Karpas-422 (cell line): ENCODE measurements at places on chromosomes 4 and X.

GRCh38 chr4:148116969-148117368 lies 325.2 kb downstream of the NR3C2 start:
- H3K4me3 ChIP-seq = no peak overlapping the region
- no peaks in the 10 kb centered on the region for H3K36me3 ChIP-seq
- H3K27ac ChIP-seq = no peak overlapping the region
- no peaks in the 10 kb centered on the region; the same call in 1 of the 2 replicates for H3K27me3 ChIP-seq
- H3K4me1 ChIP-seq = peaks cover 10% of the 10 kb centered on the region
- DNase-seq = no peak

GRCh38 chr4:74654230-74654681 lies 140.1 kb downstream of the BTC start:
- no peak overlapping the region for H3K27ac ChIP-seq
- H3K36me3 ChIP-seq = no peaks in the 10 kb centered on the region
- peaks cover 3% of the 10 kb centered on the region for H3K4me1 ChIP-seq
- no peak overlapping the region for H3K4me3 ChIP-seq

DNA sequence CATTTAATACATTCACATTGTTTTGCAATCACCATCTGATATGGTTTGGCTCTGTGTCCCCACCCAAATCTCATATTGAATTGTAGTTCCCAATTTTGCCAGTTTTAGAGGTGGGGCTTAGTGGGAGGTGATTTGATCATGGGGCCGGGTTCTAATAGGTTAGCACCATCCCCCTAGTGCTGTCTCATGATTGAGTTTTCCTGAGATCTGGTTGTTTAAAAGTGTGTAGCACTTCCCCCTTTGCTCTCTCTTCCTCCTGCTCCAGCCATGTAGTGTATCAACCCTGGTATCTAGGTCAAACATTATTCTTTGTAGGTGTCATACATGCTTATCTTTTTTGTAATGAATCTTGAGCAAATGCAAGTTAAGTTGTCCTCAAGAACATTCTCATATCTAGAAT lies 83.3 kb upstream of the KIT start:
- no peaks in the 10 kb centered on the region for H3K4me1 ChIP-seq
- H3K4me3 ChIP-seq = no peak overlapping the region
- H3K27ac ChIP-seq = no peak overlapping the region
- H3K36me3 ChIP-seq = no peaks in the 10 kb centered on the region

DNA sequence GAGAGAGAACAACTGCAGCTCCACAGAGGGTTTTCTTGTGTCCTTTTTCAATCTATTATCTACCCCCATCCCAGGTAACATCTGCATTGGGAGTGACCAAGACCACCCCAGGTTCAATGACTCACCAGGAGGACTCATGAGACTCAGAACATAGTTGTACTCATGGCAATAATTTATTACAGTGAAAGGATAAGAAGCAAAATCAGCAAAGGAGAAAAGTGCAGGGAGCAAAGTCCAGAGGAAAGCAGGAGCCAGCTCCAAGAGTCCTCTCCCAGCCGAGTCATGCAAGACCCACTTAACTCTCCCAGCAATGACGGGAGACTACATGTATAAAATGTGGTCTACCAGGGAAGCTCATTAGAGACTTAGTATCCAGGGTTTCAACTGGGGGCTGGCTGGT lies 129.5 kb upstream of the RBPJ start:
- no peaks in the 10 kb centered on the region for H3K27me3 ChIP-seq
- DNase-seq = no peak
- no peaks in the 10 kb centered on the region for H3K36me3 ChIP-seq
- H3K27ac ChIP-seq = no peak overlapping the region
- H3K4me1 ChIP-seq = no peaks in the 10 kb centered on the region

- H3K27ac ChIP-seq = no peak overlapping the region
- DNase-seq = no peak
- no peak overlapping the region for H3K4me3 ChIP-seq
Observed at GRCh38 chrX:70921709-70922352, 9.1 kb downstream of the SLC7A3 start.

DNA sequence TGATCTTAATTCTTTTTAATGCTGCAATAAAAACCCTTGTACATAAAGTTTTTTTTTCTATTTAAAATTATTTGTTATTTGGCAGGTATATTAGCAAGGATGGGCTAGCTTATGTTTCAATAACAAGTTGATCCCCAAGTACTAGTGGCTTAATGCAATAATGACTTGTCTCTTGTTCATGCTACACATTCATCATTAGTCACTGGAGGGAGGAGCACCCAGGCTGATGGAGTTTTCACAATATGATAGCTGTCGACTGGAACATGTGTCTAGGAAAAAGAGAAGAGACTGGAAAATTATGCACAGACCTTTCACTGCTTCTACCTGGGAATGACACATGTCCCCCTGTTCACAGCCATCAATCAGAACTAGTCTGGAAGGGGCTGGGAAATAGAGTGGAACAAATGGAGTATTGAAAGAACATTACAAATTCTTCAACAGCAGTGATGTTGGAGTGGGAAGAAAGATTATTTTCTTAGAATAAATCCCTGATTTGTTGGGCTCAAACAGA lies 387.9 kb upstream of the RPS6KA3 start:
- no peak for DNase-seq
- H3K4me1 ChIP-seq = no peaks in the 10 kb centered on the region
- no peaks in the 10 kb centered on the region for H3K27me3 ChIP-seq
- H3K27ac ChIP-seq = no peak overlapping the region
